ENCODE measurements at places on chromosomes 7 and 10.

DNA sequence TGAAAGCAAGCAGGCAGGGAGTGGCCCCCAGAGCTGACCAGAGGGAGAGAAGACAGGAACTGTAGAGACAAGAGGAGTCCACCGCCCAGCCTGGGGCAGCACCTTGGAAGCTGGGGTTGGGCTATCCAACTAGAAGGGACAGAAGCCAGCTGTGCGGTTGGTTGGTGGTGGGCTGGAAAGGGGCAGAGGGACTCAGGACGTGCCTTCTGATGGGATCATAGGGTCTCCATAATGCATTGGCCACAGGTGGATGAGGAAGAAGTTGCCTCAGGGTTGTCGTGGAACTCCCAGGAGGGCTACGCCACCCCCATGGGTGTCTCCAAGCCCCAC lies 114.0 kb upstream of the RET start:
- H3K4me1 ChIP-seq: no peaks in the 10 kb centered on the region
- no peak overlapping the region for H3K27ac ChIP-seq
- H3K36me3 ChIP-seq: no peaks in the 10 kb centered on the region
- H3K4me3 ChIP-seq: no peak overlapping the region
- no peaks in the 10 kb centered on the region for H3K27me3 ChIP-seq

DNA sequence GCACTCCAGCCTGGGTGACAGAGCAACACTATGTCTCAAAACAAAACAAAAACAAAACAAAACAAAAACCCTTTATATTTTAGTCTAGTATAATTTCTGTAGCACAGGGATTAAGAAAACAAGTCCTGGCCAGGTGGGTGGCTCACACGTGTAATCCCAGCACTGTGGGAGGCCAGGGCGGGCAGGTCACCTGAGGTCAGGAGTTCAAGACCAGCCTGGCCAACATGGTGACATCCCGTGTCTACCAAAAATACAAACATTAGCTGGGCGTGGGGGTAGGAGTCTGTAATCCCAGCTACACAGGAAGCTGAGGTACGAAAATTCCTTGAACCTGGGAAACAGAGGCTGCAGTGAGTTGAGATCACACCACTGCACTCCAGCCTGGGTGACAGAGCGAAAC lies 23.2 kb upstream of the ASL start:
- no peak overlapping the region for H3K27ac ChIP-seq
- no peaks in the 10 kb centered on the region for H3K36me3 ChIP-seq
- DNase-seq: no peak
- H3K27me3 ChIP-seq: no peaks in the 10 kb centered on the region

DNA sequence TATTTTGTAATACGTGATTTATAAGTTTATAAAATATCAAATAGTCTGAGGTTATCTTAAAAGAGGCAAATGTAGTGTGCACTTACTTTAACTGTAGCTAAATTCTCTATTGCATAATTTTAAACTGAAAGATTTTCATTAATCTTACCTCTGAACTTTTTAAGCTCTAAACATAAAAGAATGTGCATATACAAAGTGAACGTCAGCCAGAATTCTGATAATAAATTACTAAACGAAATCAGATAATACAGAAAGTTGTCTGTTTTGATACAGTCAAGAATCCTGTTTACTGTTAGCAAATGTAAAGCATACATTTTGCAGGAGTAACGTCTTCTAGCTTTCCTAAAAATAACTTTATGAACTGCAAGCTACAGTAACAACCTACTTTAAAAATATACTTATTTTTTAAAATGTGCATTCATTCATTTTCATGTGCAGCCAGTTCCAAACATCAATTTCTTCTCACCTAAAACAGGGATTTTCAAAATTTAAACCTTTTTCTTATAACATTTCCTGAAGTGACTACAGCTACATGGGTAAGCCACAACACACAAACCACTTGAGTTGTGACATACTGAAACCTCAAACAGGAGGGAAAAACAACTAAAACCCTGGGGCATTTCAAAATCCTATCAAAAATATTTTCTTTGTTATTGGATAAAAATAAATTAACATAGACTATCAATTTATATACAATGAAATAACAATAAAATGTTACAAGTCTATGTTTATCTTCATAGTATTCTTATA lies 92.7 kb downstream of the RNLS start:
- no peaks in the 10 kb centered on the region for H3K27me3 ChIP-seq
- H3K4me1 ChIP-seq: no peaks in the 10 kb centered on the region
- no peak overlapping the region for H3K27ac ChIP-seq
- H3K4me3 ChIP-seq: no peak overlapping the region
- H3K36me3 ChIP-seq: no peaks in the 10 kb centered on the region
- no peak for DNase-seq

DNA sequence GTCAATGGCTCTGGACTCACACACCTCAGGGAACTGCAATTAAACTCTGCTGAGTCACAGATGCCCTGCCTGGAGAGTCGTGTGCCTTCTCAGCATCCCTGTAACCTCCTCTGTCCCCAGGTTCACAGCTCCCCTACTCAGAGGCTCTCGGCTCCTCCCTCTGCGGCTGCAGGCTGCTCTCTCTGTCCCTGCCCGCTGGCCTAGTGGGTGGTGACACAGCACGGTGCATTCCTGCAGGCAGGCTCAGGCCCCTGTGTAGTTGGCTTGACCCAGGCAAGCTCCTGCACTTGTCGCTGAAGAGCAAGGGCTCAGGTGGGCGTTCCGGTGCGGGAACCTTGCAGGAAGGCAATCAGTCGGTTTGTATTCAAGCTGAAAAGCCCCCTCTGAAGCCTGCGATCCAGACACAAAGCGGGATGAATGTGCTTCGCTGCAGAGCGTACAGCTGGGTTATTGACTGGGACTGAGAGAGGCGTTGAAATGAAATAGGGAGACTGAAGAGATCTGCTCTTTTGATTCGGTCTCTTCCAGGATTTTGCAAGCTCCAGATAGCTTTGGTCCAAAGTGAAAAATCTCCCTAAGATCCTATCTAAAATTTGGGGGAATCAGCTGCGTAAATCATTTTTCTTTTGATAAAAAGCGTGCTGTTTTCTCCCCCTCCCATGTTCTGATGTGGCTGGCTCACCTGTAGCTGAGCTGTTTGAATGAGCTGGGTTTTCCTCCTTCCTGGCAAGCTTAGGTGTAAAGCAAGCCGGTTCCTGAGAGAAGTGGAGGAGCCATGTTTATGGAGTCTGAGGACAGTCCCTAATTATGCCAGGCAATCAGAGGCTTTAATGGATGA lies 208.7 kb upstream of the PHYHIPL start:
- H3K4me3 ChIP-seq: peak overlapping the region; percentile 11
- no peaks in the 10 kb centered on the region for H3K36me3 ChIP-seq
- peaks cover 4% of the 10 kb centered on the region for H3K4me1 ChIP-seq
- H3K27ac ChIP-seq: no peak overlapping the region
- H3K27me3 ChIP-seq: no peaks in the 10 kb centered on the region

GRCh38 chr10:45243261-45243660 lies 72.1 kb downstream of the OR13A1 start:
- no peak for DNase-seq
- no peaks in the 10 kb centered on the region for H3K4me1 ChIP-seq
- H3K27ac ChIP-seq: no peak overlapping the region
- H3K4me3 ChIP-seq: no peak overlapping the region

DNA sequence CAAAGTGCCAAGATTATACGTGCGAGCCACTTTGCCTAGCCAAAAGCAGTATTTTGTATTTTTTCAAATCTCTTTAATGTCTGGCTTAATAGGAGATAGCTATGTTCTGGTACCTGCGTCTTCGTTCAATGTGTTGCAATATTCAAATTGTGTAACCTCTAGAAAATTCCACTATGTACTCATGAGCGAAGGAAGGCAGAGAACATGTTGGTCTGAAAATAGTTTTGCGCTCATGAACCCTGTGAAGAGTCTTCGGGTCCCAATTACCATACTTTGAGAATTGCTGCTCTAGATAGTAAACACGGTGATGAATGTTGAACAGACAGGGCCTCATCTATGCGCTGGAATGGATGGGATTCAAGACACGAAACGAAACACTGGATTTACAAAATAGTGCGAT lies 2.7 kb upstream of the SUV39H2 start:
- no peak overlapping the region for H3K4me3 ChIP-seq
- H3K27me3 ChIP-seq: no peaks in the 10 kb centered on the region
- no peak for DNase-seq
- H3K36me3 ChIP-seq: no peaks in the 10 kb centered on the region
- peaks cover 10% of the 10 kb centered on the region for H3K4me1 ChIP-seq
- H3K27ac ChIP-seq: no peak overlapping the region

DNA sequence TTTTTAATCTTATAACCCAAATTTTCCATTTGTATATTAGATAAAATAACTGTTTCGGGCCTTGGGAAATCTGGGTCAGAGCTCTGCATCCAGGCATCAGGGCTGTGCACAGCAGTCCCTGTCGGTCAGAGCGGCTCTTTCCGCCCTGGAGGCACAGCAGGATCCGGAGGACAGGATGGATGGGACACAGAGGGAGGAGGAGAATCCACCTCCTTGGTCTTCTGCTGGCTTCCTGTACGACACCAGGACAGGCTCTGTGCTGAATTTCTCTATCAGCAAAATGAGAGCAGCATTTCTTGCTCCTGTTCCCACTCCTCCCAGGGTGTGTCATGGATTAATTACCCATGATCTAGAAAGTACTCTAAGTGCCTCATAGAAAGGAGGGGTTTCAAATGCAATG lies 254.9 kb downstream of the SKAP2 start:
- no peaks in the 10 kb centered on the region for H3K27me3 ChIP-seq
- H3K4me3 ChIP-seq: no peak overlapping the region
- H3K27ac ChIP-seq: no peak overlapping the region
- no peak for DNase-seq
- no peaks in the 10 kb centered on the region for H3K36me3 ChIP-seq
- no peaks in the 10 kb centered on the region for H3K4me1 ChIP-seq

DNA sequence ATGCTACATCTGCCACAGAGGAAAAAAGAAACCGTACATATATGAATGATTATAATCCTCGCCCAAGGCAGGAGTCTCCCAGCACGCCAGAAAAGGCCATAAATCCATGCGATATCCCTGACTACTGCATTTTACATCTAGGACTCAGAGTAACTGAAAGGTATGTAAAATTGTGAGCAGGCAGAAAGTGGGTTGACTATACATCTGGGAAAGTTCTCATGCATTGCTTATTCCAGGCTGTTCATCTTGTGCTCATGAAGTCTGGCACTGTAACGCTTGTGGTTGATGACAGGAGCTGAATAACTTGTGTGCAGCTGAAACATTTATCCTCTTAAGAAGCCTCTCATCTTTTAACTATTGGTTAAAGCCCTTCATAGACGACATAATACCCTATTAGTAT lies 193.4 kb upstream of the STEAP4 start:
- H3K27me3 ChIP-seq: no peaks in the 10 kb centered on the region
- DNase-seq: no peak
- no peak overlapping the region for H3K27ac ChIP-seq
